ENCODE measurements at places on chromosomes 6 and 20.

- no peaks in the 10 kb centered on the region for H3K4me1 ChIP-seq
- no peak overlapping the region for H3K4me3 ChIP-seq
- H3K27ac ChIP-seq, result no peak overlapping the region
- no peak for DNase-seq
- H3K36me3 ChIP-seq, result no peaks in the 10 kb centered on the region
Measured at GRCh38 chr20:26295006-26295405, 598.4 kb upstream of the ZNF337 start.

DNA sequence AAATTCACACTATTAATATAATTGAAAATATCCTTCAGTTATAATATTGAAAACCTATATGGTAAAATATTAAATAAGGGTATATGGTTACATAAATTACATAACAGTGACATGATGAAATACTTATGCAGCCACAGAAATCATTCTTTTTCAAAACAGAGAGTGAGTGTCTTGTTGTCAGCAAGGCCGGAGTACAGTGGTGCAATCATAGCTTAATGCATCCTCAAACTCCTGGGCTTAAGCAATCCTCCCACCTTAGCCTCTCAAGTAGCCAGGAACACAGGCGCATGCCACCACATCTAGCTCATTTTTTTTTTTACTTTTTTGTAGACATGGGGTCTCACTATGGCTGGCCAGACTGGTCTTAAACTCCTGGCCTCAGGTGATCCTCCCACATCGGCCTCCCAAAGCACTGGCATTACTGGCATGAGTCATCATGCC, 40.4 kb downstream of the FAM8A1 start:
- DNase-seq, result no peak
- no peak overlapping the region for H3K27ac ChIP-seq
- H3K27me3 ChIP-seq, result no peaks in the 10 kb centered on the region
- no peak overlapping the region for H3K4me3 ChIP-seq

- no peaks in the 10 kb centered on the region for H3K4me1 ChIP-seq
- H3K36me3 ChIP-seq, result peaks cover 38% of the 10 kb centered on the region
- H3K27ac ChIP-seq, result no peak overlapping the region
Measured at GRCh38 chr6:157145656-157146285, 177.5 kb downstream of the TMEM242 start.

DNA sequence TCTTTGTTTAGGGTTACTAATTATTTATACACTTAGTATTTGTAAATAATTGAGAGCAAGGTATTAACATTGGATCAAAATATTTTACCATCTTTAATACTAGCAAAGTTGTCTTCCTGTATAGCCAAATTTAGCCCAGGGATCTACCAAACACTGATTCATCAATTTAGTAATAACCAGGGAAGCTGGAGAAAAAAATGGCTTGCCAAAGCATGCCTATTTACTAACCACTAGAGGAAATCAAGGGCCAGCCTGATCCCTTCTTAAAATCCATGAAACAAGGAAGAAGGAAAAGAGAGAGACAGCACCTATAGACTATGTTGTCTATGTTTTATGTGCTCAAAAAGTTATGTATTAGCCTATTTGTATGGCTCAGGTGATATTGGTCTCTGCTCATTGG, 450.3 kb upstream of the GJE1 start:
- H3K36me3 ChIP-seq, result no peaks in the 10 kb centered on the region
- H3K4me3 ChIP-seq, result no peak overlapping the region
- no peaks in the 10 kb centered on the region for H3K27me3 ChIP-seq
- no peak for DNase-seq

DNA sequence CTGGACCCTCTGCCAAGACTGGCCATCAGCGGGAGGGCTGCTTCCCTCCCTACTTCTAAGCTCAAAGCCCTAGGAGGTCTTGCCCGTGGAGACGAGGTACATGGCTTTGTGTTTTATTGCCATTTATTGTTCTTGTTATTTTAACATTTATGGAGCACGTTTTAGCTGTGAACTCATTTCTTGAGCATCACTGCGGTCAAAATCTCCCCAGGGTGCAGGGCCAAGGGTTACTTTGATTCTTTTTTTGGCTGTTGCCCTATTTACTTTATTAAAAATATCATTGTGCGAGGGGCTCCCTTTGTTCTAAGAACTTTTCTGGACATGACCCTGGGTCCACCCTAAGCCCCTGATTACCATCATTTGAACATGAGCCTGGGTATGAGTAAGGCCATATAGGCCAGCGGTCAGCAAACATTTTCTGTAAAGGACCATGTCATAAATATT, 51.6 kb downstream of the EYA2 start:
- no peaks in the 10 kb centered on the region for H3K27me3 ChIP-seq
- H3K4me3 ChIP-seq, result no peak overlapping the region
- no peaks in the 10 kb centered on the region for H3K36me3 ChIP-seq
- no peak overlapping the region for H3K27ac ChIP-seq

DNA sequence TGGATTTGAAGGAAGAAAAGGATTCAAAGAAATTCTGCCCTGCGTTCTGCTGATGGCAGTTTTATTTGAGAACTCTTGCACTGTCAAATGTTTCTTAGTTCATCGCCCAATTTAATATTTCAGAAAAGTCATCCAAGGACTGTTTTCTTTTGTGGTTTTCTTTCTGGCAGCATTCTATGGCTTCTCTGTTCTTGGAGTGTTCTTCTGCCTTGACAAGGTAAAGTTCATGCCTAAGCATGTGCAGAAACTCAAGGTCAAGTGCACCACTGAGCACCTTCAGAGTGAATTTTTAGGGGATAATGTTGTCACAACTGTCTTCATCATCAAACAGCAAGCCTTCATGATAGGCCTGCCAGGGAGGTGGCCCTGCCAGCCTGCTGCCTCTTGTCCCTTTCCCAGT, 225.6 kb downstream of the PLCB1 start:
- H3K27ac ChIP-seq, result no peak overlapping the region
- no peaks in the 10 kb centered on the region for H3K4me1 ChIP-seq
- H3K4me3 ChIP-seq, result no peak overlapping the region
- no peaks in the 10 kb centered on the region for H3K27me3 ChIP-seq
- H3K36me3 ChIP-seq, result no peaks in the 10 kb centered on the region
- no peak for DNase-seq

DNA sequence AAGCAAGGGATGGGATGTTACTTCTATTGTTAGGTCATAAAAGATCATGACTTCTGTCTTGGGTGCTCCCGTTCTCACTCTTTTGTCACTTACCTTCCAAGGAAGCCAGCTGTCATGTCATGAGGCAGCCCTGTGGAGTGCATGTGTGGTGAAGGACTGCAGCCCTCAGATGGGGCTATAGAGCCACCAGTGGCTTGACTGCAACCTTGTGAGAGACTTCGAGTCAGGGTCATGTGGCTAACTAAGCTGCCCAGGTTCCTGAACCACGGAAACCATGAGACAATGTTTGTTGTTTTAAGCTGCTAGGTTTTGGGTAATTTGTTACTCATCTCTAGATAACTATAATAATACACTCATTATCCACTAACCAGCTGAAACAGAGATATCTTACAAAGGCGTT, 477.1 kb downstream of the BTBD3 start:
- no peaks in the 10 kb centered on the region for H3K27me3 ChIP-seq
- H3K36me3 ChIP-seq, result no peaks in the 10 kb centered on the region
- DNase-seq, result no peak
- H3K27ac ChIP-seq, result no peak overlapping the region

Measured in thymus (tissue), 14 donors.